ENCODE measurements at places on chromosomes 4 and X.

DNA sequence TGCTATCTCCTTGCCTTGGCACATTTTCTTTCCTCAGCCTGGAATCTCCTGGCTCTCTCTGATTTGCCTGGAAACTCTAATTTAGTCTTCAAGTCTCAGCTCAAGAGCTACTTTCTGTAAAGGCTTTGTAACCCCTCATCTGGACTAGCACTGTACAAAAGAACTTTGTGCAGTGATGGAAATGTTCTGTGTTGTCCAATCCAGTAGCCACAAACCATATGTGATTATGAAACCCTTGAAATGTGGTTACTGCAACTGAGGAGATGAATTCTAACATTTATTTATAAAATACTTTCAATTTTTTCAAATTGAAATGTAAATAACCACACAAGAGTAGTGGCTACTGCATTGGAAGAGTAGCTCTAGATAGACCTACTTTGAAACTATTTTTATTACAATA is 66.6 kb upstream of the HS3ST1 start:
- DNase-seq, result no peak

GRCh38 chrX:45063319-45064095 is 137.2 kb downstream of the DIPK2B start:
- no peak for DNase-seq

GRCh38 chr4:113153529-113154101 is 104.2 kb downstream of the ANK2 start:
- no peak for DNase-seq

GRCh38 chr4:41155194-41155830 is 59.0 kb downstream of the APBB2 start:
- DNase-seq, result no peak

- no peak for DNase-seq
Observed at GRCh38 chr4:123121241-123121907, 199.0 kb upstream of the NUDT6 start.

GRCh38 chrX:106952988-106953387 is 32.8 kb downstream of the CLDN2 start:
- peak; percentile 22 for DNase-seq

- DNase-seq, result no peak
Observed at GRCh38 chr4:169745291-169745690, 12.5 kb downstream of the HPF1 start.

GRCh38 chr4:186002853-186003252 is 66.1 kb upstream of the TLR3 start:
- no peak for DNase-seq

GRCh38 chr4:80311130-80311529 is 24.4 kb upstream of the CFAP299 start:
- no peak for DNase-seq

- DNase-seq, result no peak
Observed at GRCh38 chrX:116111934-116112595, 58.5 kb upstream of the AGTR2 start.

GRCh38 chr4:121072224-121073003 is at the start of gene NDNF:
NDNF (minus strand) TSS chr4:121072535; CDS start chr4:121045837, 26,698 bp downstream.
- peak; percentile 88 for DNase-seq

- DNase-seq, result no peak
Observed at GRCh38 chr4:168335621-168336020, 17.1 kb upstream of the DDX60 start.

GRCh38 chrX:150348365-150348764 is 14.8 kb upstream of the MAMLD1 start:
- DNase-seq, result no peak

GRCh38 chr4:185283723-185284122 is 74.3 kb downstream of the SNX25 start:
- no peak for DNase-seq

DNA sequence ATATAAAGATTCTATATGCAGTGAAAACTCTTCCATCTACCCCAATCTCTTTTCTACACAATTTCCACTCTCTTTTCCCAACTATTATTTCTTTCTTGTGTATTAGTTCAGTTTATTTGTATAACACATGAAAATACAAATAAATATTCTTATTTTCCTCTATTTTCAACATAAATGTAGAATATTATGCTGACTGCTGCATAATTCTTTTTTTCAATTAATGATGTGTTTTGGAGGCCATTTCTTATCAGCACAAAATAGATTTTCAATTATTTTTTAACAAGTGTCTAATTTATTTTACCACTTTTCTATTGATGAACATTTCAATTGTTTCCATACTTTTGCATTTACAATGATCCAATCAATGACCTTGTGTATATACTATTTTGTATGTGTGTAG is 557.7 kb upstream of the NR3C2 start:
- no peak for DNase-seq

GRCh38 chr4:57691370-57691769 is 581.2 kb upstream of the IGFBP7 start:
- no peak for DNase-seq

GRCh38 chr4:60296386-60296785 is 903.7 kb upstream of the ADGRL3 start:
- DNase-seq, result no peak

GRCh38 chrX:123685232-123685631 is 47.6 kb downstream of the THOC2 start:
- no peak for DNase-seq
